Stimulated activated CD4-positive, alpha-beta T cell treated with anti-CD3 and anti-CD28 coated beads, TNF-alpha, amount 100 ng/mL, for 4 hours (primary cell): ENCODE measurements at places on chromosomes 7 and 10.

DNA sequence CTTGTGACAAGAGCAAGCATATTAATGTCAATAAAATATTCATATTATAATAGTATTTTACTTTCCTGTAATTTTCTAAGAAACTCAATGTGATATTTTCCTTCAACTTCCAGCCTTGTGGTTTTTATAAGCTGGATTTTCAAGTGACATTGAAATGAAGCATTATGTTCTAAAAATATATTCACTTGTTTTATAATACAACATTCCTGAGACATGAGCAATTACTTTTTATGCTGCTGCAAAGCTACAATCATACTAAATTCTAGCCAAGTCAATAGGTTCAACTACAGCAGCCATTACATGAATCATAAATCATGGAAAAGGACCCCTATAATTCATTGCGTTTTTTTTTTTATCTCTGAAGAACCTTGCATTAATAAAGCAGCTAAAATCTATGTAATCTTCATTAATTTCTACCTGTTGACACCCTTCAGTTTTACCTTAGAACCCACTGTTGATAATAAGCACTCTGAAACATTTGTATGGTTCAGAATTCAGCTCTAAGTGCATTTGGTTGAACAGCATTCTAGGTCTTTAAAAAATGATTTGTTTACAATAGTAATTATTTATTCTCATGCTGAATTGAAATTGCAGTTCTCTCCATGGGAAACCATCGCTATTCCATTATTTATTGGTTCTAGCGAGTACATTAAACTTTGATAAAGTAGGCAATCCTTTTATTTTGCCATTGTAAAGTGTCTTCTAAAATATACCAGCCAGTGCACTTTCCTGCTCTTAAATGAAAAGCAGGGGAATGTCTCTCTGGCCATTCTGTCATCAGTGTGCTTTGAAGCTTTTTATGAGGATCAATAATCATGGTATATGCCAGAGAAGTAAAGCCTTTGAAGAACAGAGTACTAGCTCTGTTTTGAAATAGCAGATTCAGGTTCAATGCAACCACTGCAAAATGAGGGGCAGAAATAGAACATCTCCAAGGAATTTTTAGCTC, 132.6 kb downstream of the GNAT3 start:
- no peak for DNase-seq

DNA sequence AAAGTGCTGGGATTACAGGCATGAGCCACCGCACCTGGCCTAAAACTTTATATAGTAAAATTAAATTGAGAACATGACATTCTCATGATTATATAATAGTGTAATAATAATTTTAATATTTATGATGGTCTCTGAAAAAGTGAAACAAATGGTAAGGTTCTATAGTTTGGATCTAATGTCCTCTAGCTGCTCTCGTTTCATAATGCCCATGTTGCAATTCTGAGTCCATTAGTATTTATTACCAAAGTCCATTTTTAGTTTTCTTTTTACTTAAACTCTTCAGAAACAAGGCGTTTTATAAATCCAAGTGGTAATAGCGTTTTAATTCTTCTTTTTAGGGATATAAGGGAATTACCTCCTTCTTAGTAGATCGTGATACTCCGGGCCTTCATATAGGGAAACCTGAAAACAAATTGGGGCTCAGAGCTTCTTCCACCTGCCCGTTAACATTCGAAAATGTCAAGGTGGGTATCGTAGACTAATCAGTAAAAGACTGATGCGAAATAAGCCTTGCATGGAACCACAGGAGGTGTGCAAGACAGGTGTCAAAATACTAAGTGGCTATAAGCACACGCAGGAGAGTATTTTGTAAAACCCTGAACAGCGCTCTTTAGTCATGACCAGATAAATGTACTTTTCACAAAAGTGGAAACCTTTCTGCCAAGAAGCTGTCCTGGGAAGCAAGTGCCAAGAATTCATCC, 34.1 kb downstream of the ACADSB start:
- no peak for DNase-seq

DNA sequence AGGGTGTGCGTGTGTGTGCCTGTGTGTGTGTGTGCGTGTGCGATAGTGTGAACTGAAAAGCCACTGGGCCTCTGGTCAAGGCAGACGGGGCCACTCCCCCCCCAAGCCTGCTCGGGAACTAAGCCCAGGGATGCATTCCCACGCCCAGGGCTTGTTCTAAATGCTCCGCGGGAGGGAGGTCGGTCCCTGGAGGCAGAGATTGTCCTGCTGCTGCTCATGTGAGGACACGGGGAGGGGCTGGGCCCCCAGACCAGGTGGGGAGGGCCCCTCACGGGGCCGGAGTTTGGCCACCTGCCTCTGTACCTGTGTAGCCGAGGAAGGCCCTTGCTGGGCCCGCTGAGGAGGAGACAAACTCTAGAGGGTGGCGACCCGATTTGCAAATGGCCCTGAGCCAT, 93.9 kb downstream of the PDGFA start:
- DNase-seq: no peak

- DNase-seq: no peak
These were observed 958.3 kb upstream of the ZNF722 start for GRCh38 chr7:63040336-63040735.

GRCh38 chr10:6059506-6059905, 2.7 kb downstream of the IL2RA start:
- DNase-seq: no peak

DNA sequence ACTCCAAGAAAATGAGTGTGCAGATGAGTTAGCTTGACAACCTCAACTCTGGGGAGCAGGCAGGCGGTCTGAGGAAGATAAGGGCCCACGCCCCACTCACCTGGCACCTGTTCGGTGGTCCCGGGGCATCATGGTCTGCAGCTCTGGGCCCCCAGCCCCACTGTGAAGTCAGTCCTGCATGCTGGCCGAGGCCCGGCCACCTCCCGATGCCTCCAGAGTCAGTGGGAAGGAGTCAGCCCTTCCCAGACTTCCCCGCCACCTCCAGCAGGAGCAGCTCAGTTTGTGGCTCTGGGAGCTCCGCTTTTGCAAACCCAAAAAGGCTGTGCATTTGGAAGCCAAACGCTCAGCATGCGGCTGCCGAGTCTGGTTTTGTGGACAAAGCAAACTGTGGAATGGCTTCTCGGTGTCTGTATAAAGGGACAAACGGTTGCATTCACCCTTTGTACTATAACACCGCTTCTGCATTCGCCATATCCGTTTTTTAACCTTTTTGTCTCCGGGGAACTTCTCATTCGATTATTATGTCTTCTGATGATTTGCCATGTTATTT, 167.3 kb downstream of the CCDC3 start:
- no peak for DNase-seq

- DNase-seq: no peak
These were observed 192.7 kb downstream of the EXOC4 start for GRCh38 chr7:133445617-133446016.

DNA sequence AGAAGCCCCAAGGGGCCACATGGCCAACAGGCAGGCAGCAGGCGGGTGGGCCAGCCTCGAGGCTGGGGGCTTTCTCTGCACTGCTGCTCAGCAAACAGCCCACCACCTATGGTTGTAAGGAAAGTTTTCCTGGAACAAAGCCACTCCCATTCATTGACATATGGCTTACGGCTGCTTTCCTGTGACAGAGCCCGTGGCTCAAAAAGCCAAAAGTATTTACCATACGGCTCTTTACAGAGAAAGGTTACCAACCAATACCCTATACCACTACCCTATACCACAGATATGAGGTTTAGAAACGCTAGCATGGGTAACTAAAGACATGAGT, 152.7 kb downstream of the MAD1L1 start:
- no peak for DNase-seq

DNA sequence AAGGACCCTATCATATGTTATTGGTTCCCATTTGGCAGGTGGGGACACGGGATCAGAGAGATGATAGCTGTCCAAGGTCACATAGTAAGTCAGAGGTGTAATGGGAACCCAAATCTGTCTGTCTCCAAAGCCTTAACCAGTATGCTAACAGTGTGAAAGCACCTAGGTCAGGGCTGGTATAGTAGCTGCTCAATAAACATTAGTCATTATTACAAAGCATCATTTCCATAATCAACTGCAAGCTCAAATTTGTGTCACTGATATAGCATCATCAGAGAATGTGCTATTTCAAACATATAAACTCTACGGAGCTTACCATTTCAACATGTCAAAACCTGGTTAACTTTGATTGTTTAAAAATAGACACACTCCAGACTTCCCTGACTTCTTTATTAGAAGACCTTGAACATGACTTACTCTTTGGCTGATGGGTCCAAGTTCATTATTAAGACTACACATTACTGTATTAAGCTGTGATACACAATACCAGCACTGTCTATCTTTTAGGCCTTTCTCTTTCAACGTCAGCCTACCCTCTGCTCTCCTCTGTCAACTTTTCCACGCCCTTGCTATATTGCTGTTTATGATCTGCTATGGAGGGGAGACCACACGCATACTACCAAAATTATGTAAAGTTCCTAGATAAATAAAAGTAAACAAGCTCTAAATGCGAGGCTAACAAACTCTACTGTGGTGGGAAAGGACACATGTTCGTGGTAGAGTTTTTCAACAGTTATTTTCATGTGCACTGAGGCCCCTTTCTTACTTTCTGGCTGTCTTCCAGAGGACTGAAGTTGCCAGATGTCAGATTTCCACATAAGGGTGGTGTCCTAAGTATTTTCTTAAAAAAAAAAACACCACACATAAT, 33.6 kb downstream of the DNMBP start:
- DNase-seq: no peak

- DNase-seq: no peak
These were observed 107.5 kb downstream of the KIF20B start for GRCh38 chr10:89808842-89809241.

GRCh38 chr10:69069090-69070042, 18.5 kb upstream of the SRGN start:
- no peak for DNase-seq

- no peak for DNase-seq
These were observed 3.5 kb upstream of the C7orf33 start for GRCh38 chr7:148587076-148587475.

DNA sequence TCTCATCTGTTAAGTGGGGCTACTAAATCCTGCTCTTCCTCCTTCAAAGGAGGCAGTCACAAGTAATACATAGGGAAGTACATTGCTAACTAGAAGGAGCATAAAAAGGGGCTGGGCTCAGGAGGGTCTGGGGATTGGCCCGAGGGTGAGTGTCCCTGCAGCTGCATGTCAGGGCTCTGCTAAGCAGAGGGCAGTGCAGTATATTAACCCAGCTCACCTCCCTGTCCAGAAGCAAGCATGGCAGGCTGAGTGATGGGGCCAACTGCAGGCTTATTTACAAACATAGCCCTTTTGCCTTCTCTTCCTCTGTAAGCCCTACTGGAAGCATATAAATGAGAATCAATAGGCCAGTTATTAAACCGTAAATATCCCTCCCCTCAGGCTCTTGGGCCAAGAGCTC, 143.2 kb upstream of the PCBD1 start:
- no peak for DNase-seq

DNA sequence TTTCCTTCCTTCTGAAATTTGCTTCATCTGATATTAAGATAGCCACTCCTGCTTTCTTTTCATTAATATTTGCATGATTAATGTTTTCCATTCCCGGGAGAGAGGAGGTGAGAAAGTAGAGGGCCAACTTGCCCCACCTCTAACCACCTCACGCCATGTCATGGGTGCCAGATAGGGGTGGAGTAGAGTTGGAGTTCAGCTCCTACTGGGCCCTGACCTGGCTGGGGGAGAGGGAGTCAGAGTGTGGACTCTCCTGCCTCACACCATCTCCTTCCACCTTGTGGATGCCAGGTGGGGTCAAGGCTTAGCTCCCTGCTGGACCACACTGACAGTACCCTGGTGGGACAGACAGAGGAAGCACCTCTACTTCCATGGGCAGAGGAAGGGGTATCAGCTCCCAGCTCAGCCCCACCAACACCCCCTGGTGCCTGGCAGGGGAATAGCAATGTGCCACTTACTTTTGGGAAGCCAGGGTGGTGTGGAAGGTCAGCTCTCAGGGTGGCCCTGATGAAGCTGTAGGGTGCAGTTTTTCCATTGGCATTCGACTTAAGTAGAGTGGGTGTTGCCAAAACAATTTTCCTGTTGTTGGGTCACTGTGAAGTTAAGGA, 28.0 kb downstream of the CHST12 start:
- DNase-seq: no peak
